ENCODE measurements at places on chromosomes 11 and 22.

- no peak for DNase-seq
Observed at GRCh38 chr22:43501878-43502277, 90.1 kb downstream of the MPPED1 start.

DNA sequence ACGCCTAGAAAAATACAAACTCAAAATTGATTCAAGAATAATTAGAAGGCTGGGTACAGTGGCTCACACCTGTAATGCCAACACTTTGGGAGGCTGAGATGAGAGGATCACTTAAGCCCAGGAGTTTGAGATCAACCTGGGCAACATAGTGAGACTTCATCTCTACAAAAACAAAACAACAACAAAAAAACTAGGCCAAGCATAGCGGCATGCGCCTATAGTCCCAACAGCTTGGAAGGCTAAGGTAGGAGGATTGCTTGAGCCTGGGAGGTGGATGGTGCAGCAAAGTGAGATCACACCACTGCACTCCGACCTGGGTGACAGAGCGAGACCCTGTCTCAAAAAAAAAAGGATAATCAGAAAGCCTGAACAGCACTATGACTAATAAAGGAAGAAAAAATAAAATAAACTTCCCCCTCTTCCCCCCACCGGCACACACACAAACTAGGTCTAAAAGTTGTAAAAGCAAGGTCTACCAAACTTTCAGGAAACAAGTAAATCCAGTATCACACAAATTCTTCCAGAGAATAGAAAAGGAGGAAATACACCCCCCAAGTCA lies 35.8 kb downstream of the RRAS2 start:
- DNase-seq, result no peak

- no peak for DNase-seq
Observed at GRCh38 chr22:49621601-49622210, 206.0 kb downstream of the BRD1 start.

- DNase-seq, result peak; percentile 96
Observed at GRCh38 chr11:122209619-122210366, 93.8 kb upstream of the BLID start.

DNA sequence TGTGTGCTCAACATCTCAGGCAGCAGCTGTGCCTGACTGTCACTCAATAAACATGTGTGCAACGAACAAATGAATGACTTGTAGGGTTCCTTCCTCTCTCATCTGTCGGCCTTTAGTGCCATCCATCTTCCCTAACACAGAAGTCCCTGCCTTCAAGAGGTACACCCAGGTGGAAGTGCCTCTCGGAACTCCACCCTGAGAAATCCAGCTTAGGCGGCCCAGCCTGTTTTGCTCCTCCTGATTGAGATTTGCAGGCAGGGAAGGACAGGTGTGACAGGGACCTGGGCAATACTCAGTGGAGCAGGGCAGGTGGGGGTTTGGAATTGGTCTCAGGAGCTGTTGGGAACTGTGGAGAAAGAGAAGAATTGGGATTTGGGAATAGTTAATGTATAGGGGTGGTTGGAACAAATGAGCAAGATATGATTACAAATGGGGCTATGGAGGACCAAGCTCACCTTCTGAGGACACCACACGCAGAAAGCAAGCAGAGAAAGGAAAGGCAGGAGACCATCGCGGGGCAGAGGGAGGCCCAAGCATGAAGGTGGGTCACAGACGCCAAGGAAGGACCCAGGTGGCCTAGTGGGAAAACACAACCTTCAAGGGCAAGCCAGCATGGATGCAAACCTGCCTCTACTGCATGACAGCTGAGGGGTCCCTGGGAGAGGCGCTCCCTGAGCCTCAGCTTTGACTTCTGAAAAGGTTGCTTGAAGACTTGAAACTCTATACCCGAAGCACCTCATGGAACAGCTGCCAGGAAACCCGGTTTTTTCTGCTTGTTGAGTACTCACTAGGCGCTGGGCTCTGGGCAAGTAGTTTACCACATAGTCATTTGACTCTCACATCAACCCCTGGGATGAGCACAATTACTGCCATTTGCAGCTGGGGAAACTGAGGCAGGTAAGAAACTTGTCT lies 40.9 kb upstream of the ANO1 start:
- no peak for DNase-seq

GRCh38 chr11:2327032-2327431 lies 25.2 kb downstream of the TSPAN32 start:
- no peak for DNase-seq

- peak; percentile 84 for DNase-seq
Observed at GRCh38 chr11:111911563-111912401, at the start of gene CRYAB. Gene CRYAB (minus strand): TSS chr11:111911770. CDS start chr11:111911724, 46 bp downstream.

DNA sequence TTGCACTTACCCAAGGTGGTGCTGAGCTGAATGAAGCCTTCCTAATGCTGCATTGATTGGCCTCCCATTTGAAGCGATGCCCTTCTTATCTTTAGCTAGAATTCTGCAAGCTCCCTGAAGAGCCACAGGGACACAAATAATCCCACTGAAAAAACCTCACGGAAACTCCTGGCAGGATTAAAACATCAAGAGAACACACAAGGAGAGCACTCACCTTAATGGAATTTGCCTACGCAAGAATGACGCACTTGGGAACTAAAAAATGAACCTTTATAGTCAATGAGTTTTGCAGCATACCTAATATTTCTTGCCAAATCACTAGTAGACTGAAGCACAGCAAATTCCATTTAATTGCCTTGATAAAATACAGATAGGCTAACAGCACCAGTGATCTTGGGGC lies 232.8 kb upstream of the UBASH3B start:
- no peak for DNase-seq

DNA sequence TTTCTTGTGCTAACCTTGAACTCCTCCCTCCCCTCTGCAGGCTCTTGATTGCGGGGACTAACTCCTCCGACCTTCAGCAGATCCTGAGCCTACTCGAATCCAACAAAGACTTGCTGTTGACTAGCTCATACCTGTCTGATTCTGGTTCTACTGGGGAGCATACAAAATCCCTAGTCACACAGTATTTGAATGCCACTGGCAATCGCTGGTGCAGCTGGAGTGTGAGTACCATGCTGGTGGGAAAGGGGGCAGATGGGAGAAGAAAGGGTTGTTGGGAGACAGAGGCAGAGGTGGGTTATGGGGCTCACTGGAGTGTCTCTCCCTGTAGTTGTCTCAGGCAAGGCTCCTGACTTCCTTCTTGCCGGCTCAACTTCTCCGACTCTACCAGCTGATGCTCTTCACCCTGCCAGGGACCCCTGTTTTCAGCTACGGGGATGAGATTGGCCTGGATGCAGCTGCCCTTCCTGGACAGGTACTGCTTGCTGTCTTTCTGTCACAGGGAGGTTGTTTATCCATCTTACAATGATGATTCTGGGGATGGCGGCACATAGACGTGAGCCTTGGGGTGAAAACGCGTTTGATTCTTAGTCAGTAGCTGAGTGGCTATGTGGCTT lies 4.5 kb downstream of the SLC3A2 start:
- DNase-seq, result no peak

DNA sequence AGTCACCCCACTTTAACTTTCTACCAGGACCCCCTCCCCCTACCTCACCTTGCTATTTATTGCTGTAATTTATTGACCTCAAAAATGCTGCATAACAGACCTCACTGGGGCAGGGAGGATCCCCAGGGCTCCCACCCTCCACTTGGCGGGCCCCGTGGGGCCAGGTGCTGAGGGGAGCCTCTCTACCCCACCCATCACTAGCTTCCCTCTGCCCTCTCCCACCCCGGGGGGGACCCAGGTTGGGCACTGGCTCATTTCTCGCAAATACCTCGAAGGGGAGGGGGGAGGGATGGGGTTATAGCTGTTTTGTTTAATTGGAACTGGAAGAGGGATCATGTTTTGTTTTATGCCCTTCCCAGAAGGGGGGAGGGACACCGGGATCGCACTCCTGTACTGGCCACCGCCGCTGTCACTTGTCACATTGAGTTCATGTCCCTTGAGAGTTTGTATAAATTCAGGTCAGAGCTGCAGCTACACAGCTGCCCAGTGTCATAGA lies 16.3 kb upstream of the TMEM191C start:
- DNase-seq, result no peak

- peak; percentile 94 for DNase-seq
Observed at GRCh38 chr11:63838678-63839507, at the start of gene MARK2. Gene MARK2 (plus strand): TSS chr11:63839110. CDS start chr11:63839507, 397 bp downstream.

DNA sequence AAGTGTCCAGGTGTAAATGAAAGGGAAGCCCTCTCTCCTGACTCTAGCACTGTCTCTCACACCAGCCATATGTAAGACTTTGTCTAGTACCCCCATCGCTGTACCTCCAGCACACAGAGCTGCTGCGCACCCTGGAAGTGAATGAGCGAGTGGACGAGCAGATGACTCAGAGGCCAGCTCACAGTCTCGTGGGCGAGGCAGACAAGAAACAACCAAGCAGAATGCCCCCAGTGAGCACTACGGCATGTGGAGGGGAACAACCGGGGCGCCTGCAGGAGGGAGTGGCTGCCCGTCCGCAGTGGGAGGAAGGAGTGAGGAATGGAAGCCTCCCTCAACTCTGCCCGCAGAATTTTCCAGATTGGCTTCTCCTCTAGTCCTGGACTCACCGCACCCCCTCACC lies 46.4 kb downstream of the MCM5 start:
- peak; percentile 97 for DNase-seq

GRCh38 chr11:93652161-93652597 lies 9.3 kb upstream of the CEP295 start:
- DNase-seq, result peak; percentile 63

- DNase-seq, result no peak
Observed at GRCh38 chr11:19351426-19351825, 110.7 kb upstream of the E2F8 start.

DNA sequence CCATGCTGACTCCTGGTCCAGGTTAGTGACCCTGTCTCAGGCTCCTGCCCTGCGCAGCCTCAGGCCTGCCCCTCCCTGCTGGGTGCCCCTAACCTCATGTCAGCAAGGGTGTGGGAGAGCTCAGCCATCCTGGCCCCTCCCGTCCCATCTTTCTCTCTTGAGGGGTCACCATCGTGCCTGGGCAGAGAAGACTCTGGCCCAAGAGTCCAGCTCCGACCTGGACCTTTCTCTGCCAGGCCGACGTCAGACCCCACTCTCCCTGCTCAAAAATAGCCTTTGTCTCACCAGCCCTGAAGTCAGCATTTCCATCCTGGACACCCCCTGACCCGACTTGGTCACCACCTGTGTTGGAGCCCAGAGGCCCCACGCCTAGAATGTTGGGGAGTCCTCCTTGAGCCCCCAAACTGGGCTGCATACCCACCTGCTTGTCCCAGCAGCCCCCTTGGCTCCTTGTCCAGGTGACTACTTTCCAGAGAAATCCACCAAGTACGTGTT lies 4.9 kb downstream of the SCGB1C1 start:
- DNase-seq, result no peak

DNA sequence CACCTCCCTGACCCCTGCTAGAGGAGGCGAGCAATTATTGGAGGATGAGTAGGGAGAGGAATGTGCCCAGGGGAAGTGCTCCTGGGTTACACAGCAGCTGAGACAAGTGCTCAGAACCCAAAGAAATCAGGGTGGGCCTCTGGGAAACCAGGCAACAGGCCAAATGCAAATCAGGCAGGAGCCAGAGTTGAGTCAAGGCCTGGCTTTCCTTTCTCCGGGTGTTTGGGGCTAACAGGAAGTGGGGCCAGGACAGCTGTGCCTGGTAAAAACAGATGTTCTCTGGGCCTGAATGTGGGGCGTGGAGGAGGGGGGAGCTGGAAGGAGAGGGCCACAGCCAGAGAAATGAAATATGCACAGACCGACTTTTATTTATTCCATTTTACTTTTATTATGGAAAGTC lies 22.0 kb downstream of the MFNG start:
- DNase-seq, result peak; percentile 36

DNA sequence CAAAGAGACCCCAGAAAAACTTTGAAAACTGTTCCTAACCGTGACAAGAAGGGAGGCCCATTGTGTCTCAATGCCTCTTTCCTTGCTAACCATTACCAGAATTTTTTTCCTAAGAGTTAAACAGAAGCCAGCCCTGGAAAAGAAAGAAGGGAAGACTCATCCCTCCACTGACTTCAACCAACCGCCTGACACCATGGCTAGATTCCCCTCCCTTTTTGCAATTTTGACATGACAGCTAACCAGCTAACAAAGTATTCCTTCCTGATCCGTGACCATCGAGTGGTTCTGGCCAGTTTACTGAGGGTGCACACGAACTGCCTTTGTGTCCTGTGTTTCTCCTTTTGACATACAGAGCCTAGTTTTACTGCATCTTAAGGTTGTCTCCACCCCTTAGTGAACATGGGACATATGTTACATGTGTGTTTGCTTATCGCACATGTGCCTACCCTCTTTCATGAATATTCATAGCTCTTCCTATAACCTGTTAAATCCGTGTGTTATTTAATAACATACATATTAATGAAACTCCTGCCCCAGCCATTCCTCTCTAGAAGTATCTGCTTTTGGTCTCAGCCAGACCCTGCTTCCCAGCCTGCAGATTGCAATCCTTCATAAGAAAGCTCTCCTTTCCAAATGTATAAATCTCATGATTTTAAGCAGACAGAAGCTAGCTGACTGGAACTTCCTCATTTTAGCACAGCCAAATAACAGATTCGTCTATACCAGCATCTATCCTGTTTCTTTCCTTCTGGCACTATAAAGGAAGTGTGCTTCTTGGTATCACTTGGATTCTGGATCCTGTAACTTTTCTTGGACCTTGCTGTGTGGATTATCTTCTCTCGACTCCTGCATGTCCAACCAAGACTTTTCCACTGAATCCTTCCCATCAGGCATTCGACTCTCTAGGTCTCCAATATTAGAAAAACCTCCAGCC lies 37.8 kb downstream of the RASSF10 start:
- DNase-seq, result no peak

GRCh38 chr22:20173772-20174171 lies 22.9 kb upstream of the CCDC188 start:
- DNase-seq, result no peak

- DNase-seq, result no peak
Observed at GRCh38 chr11:68166969-68167368, 45.8 kb upstream of the CHKA start.

DNA sequence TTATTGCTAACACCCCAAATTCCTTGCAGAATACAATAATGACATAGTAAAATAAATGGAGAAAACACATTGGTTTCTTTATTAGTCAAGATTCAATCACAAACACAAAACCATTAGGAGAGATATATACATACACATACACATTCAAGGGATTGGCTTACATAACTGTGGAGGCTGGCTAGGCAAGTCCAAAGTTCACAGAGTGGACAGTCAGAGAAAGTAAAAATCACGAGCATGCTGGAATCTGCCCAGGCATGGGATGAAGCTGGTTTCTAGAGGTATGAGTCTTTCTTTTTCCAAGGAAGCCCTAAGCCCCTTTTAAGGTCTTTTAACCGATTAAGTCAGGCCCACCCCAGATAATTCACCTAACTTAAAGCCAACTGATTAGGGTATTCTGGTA lies 13.6 kb upstream of the OR56B1 start:
- DNase-seq, result no peak

DNA sequence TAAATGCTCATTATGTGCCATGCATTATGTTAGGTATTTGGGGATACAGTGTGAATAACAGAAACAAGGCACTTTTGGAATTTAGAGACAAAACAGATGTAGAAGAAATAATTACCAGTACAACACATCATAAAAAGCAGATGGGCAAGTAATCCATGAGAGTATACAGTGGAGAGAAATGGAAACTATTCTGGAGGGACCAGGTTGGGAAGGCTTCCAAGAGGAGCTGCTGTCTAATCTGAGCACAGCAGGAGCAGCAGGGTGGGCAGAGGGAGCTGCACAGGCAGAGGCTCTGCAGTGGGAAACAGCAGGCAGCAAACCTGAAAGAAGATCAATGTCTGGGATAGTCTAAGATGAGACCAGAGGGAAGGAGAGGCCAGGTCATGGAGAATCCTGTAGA lies 268.7 kb upstream of the CCDC90B start:
- DNase-seq, result no peak

Measured in fibroblast of lung (primary cell).